ENCODE measurements at places on chromosomes 1 and 21.

GRCh38 chr1:58576325-58576726 is 726 bp downstream of the TACSTD2 start:
- no peak for DNase-seq

GRCh38 chr1:215645182-215645581 is 78.1 kb downstream of the KCTD3 start:
- DNase-seq, result no peak

DNA sequence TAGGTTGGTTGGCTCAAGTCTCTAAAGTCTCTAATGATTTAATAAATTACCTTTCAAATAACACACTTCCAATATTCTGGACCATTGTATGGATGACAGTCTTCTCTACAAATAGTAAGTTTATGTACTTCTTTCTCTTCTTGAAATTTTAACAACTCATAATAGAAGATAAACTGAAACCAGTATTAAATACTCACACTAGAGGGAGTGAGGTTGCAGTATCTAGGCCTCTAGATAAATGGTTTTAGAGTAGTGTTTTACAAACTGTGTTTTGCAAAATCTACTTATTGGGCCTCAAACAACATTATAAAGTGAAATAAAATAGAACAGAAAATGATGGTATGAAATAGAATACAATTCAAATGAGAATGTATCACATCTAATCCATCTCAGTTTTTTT is 479.9 kb upstream of the BRINP3 start:
- no peak for DNase-seq

- no peak for DNase-seq
These were observed 63.0 kb downstream of the B3GALNT2 start for GRCh38 chr1:235441159-235441685.

- no peak for DNase-seq
These were observed 633 bp upstream of the CTPS1 start for GRCh38 chr1:40978886-40979240.

DNA sequence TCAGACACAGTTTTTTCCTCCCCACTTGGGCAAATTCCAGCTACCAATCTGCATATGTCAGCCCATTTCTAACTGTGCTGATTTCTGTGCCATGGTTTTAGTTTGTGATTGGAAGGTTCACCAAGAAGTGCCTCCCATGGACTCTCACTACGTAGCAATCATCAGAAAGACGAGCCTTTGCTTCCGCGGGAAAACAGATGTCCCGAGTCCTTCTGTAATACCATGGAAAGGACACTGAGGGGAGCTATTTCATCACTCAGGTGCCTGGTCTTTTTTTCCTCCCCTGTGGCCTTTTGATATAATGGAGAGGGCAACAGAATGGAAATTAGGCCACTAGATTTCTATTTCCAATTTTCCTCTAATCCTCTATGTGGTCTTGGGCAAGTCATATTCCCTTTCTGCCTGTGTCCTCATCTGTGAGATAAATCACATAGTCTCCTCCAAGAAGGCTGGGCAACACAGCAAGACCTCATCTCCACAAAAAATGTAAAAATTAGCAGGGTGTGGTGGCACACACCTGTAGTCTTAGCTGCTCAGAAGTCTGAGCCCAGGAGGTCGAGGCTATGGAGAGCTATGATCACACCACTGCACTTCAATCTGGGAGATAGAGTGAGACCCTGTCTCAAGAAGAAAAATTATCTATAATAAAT is 24.8 kb downstream of the LEMD1 start:
- DNase-seq, result peak; percentile 45

DNA sequence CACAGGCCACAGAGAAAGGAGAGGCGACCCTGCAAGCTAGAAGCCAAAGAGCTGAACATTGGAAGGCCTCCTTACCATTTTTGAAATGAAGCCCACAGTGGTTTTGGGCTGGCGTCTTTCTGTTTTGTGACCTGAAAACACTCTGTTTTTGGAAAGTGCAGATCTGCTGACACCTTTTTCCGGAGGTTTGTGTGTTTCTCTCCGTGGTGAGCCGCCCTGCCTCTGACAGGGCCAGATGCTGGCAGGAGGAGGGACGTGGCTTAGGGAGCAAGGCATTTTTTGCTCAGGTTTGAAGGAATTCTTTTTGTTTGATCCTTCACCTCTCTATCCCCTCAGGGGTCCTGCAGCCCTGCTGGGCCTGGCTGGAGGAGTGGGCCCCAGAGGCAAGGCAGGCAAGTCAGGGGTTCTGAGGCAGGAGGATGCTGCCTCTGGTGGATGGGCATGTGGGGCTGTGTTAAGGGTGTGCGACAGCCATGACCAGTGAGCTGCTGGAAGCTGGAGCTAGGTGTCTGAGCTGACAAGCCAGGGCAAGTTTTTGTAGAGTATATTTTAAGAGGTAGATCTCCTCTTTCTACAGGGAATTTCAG is 133.8 kb downstream of the CAMTA1 start:
- DNase-seq, result no peak

DNA sequence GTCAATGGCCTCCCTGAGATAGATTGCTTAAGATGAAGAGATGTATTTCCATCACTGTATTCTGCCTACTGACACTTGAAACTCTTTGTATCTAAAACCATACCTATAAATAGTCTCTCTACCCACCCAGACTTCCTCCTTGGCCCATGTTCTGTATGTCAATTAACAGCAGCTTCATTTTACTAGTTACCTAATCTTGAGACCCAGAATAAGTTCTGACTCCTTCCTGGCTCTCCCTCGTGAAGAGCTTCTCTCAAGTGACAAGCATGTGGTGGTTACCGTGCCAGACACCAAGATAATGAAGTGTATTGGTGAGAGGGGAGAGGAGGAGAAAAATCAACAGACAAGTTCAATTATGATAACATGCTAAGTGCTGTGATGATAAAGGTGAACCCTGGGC is 128.8 kb upstream of the RAVER2 start:
- no peak for DNase-seq

GRCh38 chr1:154943649-154944400 is 7.3 kb upstream of the PMVK start:
- no peak for DNase-seq

DNA sequence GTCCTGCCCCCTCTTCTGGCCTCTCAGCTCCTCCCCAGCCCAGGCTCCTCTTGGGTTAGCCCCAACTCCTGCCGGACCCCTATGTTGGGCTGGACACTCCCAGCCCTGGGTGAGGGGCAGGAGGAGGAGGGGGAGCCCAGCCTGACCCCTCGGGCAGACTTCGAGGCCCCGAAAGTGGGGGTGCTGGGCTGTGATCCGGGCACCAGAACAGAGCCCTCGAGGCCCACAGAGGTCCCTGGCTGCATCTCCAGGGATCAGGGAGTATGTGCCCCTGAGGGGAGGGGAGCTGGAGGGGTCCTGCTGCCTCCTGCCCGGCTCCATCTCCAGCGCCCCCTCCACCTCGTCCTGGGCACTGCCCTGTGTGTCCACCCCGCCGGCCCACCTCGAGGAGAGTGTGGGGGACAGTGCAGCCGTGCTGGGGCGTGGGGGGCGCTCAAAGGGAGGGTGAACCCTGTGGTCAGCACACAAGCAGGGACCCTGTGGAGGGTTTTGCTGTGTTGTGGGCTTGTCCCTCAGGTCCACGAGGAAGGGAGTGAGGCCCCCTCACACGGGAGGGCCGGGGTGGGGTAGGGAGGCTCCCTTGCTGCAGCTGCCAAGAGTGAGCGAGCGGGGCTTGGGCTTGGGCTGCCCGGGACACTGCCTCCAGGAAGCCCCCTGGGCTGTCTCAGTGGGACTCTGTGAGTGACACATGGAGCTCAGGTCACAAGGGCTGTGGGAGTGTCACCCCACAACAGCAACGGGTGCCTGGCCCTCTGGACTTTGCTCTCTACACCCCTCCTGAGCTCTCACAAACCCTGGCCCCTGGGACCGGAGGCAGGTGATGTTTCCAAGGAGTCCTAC is 54.4 kb downstream of the COL18A1 start:
- DNase-seq, result no peak

- no peak for DNase-seq
These were observed 154.1 kb upstream of the VAMP3 start for GRCh38 chr1:7616953-7617352.

- DNase-seq, result no peak
These were observed 37.2 kb upstream of the TSPEAR start for GRCh38 chr21:44748621-44749020.

GRCh38 chr1:85850238-85850637 is 142.0 kb upstream of the ZNHIT6 start:
- DNase-seq, result no peak

DNA sequence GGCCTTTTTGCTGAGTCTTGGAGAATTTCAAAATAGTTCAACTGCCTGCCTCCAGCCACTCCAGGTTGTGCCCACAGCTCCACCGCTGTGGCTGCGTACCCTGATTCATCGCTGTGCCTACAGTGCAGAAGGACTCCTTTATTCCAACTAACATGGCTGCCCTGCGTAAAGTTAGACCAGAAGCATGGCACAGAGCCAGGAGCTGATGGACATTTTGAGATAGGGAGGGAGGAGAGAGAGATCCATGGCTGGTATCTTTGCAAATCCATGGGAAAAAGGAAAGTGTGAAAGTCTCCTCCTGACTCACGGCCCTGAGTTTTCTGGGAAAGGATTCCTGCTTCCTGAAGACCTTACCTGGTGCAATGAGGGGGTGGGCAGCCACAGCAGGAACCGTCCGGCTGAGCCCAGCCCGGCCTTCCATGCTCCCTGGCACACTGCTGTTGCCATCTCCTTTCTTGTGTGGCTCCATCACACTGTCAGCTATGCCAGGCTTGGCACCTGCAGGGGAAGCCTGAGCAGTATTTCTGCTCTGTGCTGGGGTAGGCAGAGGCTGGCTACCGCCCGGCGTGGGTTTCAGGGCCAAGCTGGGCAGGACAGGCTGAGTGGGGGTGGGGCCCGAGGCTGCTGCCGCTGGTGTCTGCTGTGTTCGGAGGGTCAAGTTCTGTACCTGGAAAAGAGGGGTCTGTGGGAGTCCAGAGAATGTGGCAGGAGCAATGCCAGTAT is 46.0 kb upstream of the A3GALT2 start:
- DNase-seq, result no peak

- peak; percentile 15 for DNase-seq
These were observed 1.6 kb upstream of the DYRK3 start for GRCh38 chr1:206633708-206634121.

DNA sequence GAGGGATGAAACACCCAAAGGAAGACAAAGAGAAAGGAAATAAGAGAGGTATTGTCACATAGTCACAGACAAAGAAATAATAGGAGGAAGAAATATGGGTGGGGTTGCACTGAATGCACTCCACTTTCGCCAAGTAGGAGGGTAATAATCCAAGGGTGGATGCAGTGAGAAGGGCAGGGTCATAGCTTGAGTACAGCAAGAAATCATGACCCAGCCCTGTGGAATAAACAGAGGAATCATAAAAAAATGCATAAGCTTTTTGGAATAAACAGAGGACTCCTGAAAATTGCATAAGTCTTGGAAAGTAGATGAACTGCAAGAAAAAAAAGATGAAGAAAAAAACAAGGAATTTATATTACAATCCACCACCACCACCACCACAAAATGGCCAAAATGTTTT is 53.1 kb upstream of the CD55 start:
- DNase-seq, result no peak

DNA sequence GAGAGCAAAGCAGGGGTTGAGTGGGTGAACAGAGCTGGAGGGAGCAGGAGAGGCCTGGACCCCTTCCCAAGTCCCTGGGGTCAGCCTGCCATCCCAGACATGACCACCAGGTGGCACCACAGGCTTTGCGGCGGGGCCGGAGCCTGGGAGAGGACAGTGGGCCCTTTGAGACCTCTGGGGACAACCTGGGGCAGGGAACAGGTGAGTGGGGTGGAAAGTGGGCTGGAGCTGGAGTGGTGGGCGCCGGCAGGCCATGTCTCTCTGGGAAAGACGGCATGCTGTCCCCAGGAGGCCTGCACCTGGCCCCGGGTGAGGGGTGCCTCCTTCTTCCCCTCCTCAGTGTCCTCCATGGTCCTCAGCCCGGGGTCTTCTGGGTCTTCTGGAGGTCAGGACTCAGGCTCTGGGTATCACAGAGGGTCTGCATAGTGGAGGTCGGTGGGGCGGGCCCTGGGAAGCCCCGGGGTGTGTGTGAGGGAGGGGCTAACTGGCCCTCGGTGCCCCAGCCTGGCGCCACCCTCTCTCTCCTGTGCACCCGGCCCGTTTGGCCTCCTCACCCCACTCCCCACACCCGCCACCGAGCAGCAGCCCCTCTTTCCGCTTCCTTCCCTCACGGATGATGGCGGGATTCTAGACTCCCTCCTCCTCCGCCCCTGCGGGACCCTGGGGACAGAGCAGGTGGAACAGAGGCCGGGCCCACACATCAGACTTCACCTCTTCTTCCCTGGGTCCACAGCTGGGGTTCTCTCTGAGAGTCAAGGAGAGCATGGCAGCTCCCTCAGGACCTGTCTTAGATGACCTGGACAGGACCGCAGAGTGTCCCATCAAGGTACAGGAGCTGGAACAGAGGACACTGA is 28.5 kb upstream of the PKP1 start:
- DNase-seq, result peak; percentile 15

DNA sequence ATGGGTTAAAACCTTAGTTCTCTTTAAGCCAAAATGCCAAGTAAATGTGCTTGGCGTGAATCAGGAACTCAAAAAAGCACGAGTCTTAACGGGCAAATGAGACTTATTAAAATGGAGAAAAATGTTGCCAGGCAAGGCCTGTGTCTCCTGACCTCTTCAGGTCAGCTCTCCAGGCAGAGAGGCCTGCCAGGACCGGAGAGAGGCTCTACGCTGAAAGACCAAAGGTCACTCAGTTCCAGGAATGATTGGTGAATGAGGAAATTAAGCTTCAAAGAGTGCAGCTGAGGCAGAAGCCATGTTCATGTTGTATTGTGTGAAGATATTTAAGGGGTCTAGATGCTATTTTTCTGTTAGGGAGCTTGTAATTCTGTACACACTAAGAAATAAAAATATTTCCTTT is 66.6 kb downstream of the SPAG17 start:
- no peak for DNase-seq

DNA sequence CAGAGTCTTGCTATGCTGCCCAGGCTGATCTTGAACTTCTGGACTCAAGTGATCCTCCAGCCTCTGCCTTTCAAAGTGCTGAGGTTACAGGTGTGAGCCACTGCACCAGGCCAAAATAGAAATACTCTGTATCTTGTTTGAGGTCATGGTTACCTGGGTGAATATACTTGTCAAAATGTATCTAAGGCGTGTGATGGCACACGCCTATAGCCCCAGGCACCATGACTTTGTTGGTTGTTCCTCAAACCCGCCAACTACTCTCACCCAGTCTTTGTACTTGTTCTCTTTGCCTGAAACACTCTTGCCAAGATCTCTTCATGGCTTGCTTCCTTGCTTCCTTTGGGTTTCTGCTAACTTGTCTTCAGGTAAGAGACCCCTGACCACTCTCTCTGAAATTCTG is 38.0 kb upstream of the RGS5 start:
- no peak for DNase-seq

GRCh38 chr1:212608959-212609700 is 569 bp downstream of the ATF3 start:
- DNase-seq, result peak; percentile 57

DNA sequence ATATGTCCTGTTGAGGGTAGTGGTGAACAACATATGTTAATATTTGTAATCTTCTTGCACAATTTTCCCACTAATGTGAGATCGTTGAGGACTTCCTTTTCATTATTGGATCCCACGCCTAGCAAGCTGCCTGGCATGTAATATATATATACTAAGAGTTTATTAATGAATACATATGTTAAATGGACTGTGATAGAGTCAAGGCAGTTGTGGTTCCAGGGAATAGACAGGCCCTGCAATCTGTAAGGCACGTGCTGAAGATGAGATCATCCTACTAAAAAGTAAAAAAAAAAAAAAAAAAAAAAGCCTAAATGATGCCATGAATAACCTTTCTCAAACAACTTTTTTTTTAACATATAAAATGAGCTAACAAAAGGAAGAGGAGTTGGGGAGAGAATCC is 28.9 kb downstream of the PLPPR5 start:
- DNase-seq, result no peak

Data from globus pallidus (tissue), 1 donor.